CD4-positive, alpha-beta T cell treated with Interleukin-21 for 1 hour (primary cell): ENCODE measurements at places on chromosomes 6 and 20.

GRCh38 chr6:99761711-99762110, 155.1 kb downstream of the PRDM13 start:
- DNase-seq: no peak

- DNase-seq: no peak
Observed at GRCh38 chr20:64035933-64036345, at the start of gene C20orf204. Gene C20orf204 (plus strand): TSS chr20:64036182. CDS start chr20:64036324, 142 bp downstream.

- peak; percentile 69 for DNase-seq
Observed at GRCh38 chr20:2873747-2874041, 413 bp downstream of the PTPRA start.

- DNase-seq: no peak
Observed at GRCh38 chr20:23244916-23245552, 105.6 kb upstream of the NXT1 start.

DNA sequence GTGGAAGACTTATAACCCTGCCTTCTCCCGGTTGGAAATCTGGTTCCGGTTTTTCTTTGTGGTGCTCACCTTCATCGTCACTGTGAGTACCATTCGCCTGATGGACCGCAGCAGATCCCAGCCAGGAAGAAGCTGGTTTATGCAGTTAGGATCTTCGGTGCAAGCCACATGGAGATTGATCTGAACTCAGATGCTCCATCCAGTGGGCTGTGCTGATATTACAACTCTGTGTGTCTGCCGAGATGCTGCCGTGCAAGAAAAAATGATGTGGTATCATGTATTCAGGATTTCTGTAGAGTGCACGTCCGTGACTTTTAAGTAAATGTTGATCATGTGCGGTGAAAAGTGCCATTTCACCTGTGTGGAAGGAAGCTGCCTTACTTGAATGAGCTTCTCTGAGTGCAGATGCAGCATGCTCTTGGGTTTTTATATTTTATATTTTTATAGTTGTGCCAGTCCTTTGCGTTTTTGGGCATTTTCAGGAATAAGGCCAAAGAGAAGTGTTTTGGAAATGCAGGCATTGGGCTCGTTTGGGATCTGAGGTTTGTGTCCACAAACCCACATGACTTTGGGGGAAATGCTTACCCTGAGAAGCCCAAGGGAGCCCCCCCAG, 39.2 kb downstream of the DYNLT1 start:
- peak; percentile 62 for DNase-seq

GRCh38 chr20:44173846-44174245, 13.1 kb downstream of the JPH2 start:
- DNase-seq: no peak

DNA sequence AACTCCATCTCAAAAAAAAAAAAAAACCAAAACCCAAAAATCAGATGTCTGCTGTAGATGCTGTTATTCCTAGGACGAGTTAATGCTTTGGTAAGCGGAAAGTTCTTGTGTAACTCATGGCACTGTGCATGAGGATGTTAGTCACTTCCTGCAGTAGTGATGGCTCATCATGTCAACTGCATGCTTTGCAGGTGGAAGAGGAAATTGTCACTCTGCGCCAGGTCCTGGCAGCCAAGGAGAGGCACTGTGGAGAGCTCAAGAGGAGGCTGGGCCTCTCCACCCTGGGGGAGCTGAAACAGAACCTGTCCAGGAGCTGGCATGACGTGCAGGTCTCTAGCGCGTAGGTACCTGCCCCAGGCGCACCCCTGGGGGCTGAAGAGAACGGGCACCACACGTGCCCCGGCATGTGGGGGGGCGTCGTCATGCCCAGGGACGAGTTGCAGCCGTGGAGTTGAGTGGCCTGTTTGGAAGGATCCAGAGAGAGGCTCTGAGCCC, 8.5 kb downstream of the TPD52L2 start:
- DNase-seq: peak; percentile 40

GRCh38 chr20:13862245-13862644, 77.4 kb downstream of the NDUFAF5 start:
- DNase-seq: no peak

- no peak for DNase-seq
Observed at GRCh38 chr6:38364127-38364526, 275.6 kb downstream of the BTBD9 start.

- no peak for DNase-seq
Observed at GRCh38 chr6:119848696-119849095, 499.1 kb upstream of the MAN1A1 start.

DNA sequence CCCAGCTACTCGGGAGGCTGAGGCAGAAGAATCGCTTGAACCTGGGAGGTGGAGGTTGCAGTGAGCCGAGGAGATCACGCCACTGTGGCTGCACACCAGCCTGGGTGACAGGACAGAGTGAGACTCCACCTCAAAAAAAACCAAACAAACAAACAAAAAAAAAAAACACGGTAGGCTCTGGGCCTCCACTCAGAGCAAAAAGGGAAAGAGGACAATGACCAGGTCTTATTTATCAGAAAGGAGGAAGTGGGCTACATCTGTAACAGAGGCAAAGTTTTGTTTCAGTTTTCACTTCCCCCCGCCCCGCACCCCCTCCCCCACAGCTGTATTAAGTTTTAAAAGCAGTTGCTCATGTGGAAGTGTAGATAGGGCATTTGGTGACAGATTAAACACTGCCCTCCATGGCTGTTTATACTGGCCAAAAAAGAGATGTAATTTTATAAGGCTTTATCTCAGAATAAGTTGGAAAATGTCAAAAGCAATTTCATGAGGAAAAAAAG, 114.6 kb downstream of the RCAN2 start:
- peak; percentile 4 for DNase-seq

DNA sequence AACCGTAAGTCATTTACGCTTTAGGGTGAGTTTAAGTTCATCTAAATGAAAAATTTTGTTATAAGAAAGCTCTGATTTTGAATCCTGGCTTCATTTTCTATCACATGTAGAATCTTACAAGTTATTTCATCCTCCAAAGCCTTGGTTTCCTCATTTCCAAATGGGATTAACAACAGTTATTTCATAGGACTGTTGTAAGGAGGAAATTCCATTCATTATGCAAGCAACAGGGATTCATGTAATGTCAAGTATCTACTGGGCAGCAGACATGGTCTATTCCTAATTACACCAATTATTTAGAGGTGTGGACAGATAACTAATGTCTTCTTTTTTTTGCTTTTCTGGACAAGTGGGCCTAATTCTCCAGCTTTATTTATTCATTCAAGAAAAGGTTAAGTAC, 154.0 kb downstream of the PDSS2 start:
- no peak for DNase-seq

GRCh38 chr6:41730531-41731436, 4.6 kb downstream of the TFEB start:
- DNase-seq: peak; percentile 21

GRCh38 chr6:152398993-152399392, 238.2 kb downstream of the SYNE1 start:
- no peak for DNase-seq
